ENCODE measurements at places on chromosomes 5 and 9.
A peak's percentile ranks its signal among the peaks of the same experiment; 100 is the strongest.

GRCh38 chr5:149264439-149265067, 7.1 kb upstream of the AFAP1L1 start:
- DNase-seq = peak; percentile 46

DNA sequence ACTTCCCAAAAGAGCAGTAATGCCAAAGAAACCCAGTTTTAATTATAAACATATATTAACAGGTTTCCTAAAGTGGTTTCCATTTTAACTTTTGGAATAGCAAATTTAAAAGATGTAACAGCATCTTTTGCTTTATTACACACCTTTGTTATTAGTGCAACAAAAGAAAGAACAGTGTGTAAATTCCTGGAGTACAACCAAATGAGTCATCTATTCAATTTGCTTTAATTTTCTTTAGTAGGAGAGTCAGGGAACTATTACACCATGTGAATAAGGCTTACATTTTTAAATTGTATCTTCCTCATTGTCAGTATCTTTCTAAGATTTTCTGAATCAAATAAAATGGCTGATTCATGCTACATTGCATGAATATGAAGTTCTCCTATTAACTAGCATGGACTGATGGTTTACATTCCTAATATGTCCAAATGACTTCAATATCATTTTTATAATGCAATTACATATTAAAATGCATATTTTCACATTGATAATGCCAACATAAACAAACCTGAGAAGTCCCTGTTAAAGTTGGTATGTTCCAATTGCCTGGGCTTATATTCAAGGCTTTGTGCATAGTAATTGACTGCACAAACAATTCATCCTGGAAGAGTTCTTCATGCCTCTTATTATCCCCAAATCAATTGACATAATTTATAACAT, 22.5 kb downstream of the EDIL3 start:
- DNase-seq = no peak

- no peak for DNase-seq
These were observed 66.6 kb upstream of the TAF11L2 start for GRCh38 chr5:17431272-17432050.

DNA sequence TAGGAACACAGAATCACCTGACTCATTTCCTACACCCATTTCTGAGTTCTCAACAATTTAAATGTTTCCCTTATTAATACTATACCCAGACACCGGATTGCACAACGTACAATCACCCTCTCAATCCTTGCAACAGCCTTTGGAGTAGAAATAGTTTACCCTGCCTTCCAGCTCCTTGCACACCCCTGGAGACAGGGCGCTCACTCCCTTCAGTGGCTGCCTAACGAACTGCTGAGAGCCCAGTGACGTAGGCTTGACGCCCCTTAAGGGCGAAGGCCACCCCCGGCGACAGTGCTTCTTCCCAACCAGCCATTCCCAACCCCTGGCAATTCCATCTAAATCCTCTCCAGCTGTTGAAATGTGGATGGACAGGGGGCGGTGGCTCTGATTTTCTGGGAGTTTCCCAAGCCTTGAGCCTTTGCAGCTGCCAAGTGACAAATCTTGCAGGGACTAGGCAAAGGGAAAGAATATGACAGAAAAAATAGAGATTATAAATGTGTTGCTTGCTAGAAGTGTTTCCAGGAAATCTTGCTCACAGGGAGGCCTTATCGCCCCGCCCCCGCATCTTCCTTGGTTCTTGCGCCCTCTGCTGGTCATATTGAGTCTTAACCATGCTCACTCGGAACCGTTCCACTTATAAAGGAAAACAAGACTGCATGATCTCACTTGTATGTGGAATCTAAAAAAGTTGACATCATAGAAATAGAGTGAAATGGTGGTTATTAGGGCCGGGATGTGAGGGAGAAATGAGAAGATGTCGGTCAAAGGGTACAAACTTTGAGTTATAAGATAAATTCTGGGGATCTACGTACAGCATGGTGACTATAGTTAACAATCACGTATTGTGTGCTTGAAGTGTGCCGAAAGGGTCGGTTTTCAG, 7.6 kb upstream of the BARX1 start:
- DNase-seq = peak; percentile 87

DNA sequence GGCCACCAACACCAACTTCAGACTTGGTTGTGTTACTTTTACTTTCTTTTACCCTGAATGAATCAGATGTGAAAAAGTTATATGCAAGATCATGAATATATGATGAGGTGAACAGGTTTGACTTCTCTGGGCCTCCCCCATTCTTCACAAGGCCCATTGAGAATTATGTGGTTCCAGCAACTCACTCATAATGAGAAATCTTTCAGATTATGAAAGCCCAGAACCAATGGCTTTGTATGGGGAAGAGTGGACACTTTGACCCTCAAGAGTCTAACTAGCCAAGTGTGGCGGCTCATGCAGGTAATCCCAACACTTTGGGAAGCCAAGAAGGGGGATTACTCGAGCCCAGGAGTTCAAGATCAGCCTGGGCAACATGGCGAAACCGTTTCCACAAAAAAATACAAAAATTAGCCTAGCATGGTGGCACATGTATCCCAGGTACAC, 16.1 kb upstream of the LNPEP start:
- no peak for DNase-seq

DNA sequence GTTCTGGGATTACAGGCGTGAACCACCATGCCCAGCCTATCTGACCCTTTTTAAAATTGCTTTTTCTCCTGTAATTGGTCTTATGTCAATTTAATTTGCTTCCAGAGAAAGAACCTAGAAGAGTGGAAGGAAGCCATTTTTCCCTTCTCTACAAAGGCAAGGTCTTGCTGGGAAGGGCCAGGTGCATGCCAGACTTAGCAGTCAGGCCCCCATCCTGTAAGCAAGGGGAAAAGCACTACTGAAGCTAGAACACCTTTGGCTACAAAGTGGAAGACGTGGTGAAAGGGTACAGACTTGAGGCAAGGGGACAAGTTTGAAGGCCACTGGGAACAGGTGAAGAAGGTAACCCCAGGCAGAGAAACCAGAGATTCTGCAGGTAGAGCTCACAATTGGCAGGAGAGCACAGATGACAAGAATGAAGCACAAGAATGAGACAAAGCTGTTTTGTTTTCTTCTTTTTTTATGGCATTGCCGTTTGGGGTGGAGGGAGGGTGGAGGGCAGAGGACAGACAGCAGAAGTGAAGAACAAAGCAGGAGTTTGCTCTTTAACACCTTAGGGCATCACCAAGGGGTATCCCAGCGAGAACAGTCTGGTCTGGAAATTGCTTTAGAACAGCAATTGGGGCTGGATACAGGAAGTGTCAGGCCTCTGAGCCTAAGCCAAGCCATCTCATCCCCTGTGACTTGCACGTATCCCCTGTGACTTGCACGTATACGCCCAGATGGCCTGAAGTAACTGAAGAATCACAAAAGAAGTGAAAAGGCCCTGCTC, 72.9 kb downstream of the SERINC5 start:
- no peak for DNase-seq

GRCh38 chr5:65624025-65624570, at the start of gene TRIM23:
Gene TRIM23 (minus strand): TSS chr5:65624333. CDS start chr5:65624274, 59 bp downstream.
- DNase-seq = peak; percentile 89

DNA sequence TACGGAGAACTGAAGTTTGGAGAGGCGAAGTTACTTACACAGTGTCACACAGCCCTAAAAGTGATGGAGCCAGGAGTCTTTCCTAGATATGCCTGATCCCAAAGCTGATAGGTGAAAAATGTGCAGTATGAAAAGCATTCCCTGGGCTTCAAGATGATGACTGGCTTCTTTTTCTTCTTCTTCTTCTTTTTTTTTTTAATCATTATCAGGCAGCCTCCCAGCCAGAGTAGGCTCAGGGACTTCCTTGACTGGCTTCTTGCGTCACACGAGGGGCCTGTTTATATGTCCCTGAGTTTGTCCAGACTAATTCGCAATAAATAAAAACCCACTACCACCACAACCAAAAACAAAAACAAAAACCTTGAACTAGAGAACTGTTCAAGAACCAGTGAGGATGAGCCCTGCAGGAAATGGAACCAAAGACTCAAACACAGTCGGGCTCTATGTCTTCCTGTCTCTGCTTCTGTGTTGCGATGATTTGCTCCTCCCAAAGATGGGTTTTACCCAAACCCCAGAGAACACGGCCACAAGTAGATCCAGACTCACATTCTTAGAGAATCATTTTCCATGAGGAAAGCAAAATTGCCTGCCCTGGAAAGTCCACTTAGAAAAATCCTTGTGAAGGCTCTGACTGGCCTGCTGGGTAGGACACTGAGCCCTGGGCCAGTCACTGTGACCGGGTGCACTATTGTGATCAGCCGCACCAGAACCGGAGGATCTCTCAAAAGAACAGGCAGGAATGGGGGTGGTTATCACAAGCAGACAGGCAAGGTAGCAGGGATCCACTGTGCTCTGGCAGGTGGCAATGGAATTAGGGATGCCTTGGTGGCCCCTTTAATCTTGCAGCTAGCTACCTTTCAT, 38.0 kb upstream of the ADAM19 start:
- no peak for DNase-seq

GRCh38 chr5:97142521-97143254, at the start of gene LIX1:
Gene LIX1 (minus strand): TSS chr5:97142611. CDS start chr5:97142576, 35 bp downstream.
- DNase-seq = peak; percentile 39

DNA sequence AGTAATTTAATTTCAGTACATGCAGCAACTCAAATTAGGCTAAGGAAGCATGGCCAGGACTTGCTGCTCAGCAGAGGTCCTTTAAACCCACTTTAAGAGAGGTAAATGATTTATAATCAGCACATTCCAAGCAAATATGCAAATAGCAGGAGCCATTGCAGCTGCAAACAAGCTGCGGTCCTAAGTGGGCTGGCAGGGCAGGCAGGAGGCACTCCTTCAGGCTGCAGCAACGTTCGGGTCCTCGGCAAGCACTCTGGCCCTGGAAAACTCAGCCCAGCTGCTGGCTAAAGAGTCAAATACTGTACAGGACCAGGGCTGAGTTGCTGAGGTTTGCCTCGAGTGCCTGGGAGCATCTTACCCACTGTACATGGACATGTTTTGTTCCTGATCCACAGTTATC, 126.9 kb downstream of the FSTL4 start:
- DNase-seq = no peak

DNA sequence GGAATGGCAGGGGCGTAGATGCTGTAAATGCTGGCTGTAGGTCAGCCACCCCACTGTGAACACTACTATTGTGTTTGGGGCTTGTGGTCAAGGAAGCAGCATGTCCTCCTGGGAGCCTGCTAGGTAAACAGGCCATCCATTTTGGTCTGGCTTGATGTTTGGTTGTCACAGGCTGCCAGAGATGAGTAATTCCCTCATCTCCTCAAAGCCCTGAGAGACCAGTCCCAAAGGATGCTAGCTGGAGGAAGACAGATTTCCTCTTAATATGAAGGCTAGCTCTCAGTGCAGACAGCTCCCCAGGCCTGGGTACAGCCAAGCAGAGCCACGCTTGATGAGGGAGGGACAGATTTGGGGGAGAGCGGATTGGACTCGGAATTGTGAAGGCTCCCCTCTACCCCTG, 72.5 kb upstream of the MAP1B start:
- DNase-seq = no peak

- no peak for DNase-seq
These were observed 88.7 kb downstream of the SPOCK1 start for GRCh38 chr5:137410234-137411010.
